GM12878 (cell line): ENCODE measurements at places on chromosomes 7 and 10.

DNA sequence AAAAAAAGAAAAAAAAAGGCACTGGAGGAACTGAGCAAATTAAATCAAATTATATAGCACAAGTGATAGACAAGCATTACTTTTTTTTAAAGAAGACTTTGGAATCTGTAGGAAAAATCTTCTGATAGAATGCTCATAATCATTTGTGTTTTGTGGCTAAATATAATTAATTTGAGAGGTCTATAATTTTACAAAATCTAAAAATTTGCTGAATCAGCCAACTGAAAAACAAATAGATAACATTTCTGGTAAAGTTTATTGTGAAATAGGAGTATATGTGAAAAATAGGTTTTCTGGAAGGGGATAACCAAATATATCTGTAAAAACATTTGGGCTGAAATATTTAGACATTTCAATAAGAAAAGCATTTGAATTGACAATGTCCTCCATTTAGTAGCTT, 844.9 kb upstream of the COBL start:
- no peak for DNase-seq

DNA sequence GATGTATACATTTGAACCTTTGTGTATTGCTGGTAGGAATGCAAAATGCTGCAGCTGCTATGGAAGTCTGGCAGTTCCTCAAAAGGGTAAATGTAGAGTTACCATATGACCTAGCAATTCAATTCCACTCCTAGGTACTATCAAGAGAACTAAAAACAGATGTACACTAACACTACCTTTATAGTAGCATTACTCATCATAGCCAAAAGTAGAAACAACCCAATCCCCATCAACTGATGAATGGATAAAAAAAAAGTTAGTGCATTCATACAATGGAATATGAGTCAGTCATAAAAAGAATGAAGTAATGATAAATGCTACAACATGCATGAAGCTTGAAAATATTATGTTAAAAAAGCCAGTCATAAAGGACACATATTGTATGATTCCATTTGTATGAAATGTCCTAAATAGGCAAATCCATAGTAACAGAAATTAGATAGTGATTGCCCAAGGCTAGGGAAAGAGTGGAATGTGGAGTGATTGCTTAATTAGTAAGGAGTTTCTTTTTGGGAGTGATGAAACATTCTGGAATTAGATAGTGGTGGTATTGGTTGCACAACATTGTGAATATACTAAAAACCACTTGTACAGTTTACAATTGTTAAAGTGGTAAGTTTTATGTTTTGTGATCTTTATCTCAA, 96.4 kb upstream of the AOAH start:
- no peak for DNase-seq

DNA sequence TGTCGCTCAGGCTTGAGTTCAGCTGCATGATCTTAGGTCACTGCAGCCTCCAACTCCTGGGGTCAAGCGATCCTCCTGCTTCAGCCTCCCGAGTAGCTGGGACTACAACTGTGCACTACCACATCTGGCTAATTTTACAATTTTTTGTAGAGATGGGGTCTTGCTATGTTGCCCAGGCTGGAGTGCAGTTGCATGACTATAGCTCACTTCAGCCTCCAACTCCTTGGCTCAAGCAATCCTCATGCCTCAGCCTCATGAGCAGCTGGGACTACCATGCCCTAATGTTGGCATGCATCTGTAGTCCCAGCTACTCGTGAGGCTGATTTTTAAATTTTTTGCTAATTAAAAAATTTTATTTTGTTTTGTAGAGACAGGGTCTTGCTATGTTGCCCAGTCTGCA, 101.9 kb upstream of the NPTX2 start:
- no peak for DNase-seq

DNA sequence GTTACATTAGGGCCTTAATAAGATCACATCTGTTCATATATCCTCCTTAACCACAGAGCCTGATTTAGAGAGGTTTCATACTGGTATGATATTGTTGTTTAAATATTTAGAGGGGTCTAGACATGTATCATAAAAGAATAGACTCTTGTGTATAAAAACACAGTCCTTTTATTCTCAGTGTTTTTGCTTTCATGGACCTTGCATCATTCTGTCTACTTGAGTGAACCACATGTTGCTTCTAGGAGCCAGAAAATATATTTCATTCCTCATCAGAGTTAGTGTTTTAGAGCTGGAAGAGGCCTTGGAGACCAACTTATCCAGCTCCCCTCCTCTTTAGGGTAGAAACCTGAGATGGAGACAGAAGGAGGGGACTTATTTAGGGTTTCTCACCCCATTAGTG, 312.8 kb downstream of the LRMDA start:
- no peak for DNase-seq

GRCh38 chr10:122078326-122078725, 89.4 kb downstream of the TACC2 start:
- DNase-seq = no peak

DNA sequence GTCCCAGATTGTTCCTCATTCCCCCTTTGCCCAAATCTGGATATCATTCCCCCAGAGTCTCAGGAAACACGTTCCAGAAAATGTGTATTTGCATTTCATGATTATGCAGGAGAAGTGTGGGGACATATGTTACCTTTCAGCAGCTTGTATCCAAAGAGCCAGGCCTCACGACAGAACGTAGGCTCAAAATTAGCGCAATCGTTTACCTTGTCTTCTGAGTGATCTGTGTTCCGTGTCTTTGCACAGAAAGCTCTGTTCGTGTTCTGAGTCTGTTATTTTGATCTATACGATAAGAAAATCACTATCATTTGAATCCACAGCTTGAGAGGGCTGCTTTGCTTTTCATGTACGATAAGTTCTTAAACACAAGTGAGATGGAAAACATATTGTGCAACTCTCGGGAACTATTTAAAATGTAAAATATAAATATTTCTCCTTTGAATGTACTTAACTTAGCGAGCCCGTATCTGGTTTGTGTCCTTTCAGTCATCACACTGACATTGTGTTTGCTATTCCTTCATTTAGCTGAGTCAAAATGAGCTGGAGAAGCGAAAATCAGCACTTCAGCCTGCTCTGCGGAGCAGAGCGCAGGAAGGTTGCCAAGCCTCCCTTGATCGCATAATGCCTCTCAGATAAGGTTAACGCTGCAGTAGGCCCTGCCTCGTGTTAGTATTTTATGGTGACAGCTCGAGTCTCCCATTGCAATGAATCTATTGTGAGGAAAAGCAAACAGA, 80.2 kb upstream of the CACNB2 start:
- no peak for DNase-seq

DNA sequence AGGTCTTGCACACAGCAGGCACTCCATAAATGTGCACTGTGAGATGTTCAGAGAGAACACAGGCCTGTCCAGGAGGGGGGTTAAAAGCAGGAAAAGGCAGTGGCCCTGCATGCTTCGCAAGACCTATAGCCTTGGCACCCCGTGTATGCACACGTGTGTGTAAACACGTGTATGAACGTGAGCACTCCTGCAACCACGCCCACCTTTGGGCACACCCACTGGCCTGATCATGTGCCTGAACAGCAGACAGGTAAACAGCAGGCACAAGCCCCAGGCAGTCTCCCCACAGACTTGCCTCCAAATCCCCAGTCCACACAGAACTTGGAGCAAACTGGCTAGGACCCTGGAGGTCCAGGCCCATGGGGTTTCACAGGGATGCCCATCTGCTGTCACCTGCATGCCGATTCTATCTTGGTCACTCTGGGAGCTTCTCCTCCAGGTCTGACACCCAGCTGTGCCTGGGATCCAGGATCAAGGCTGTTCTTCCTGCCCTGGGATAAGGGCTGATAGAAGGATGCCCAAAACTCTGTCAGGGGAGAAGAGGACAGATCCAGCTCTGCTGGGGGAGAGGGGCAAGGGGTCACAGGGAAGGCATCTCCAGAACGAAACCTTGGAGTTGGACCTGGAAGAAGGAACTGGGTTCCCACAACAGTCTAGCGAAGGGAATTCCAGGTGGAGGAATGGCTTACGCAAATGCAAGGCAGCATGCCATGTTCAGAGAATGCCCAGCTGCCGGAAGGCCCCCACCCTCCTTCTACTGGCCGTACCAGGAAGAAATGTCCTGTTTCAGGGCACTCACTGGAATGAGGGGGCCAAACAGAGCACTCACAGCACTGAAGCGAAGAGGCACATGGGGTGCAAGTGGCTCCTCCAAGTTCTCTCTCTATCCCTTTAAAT, 14.3 kb upstream of the ZMIZ1 start:
- DNase-seq = no peak

GRCh38 chr10:1731592-1731991, 5.7 kb downstream of the ADARB2 start:
- DNase-seq = no peak

GRCh38 chr10:32938554-32939061, 19.4 kb downstream of the ITGB1 start:
- DNase-seq = no peak

DNA sequence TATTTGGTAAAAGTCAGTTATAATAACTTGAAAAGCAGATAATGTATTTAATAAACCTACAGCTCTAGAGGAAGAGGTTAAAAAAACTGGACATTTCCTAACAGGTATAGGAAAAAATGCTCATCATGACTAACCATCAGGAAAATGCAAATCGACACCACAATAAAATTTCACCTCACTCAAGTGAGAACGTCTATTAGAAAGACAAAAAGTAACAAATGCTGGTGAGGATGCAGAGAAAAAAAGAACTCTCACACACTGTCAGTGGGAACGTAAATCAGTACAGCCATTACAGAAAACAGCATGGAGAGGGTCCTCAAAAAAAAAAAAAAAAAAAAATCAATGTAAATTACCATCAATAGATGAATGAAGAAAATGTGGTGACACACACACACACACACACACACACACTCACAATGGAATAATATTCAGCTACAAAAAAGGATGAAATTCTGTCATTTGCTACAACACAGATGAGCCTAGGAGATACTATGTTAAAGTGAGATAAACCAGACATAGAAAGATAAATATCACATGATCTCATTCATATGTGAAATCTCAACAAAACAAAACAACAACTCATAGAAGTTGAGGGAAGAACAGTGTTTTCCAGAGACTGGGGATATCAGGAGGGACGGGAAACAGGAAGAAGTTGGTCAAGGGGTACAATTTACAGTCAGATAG, 20.1 kb downstream of the EPC1 start:
- no peak for DNase-seq

- no peak for DNase-seq
Observed at GRCh38 chr7:143388491-143389101, 7.5 kb downstream of the ZYX start.

DNA sequence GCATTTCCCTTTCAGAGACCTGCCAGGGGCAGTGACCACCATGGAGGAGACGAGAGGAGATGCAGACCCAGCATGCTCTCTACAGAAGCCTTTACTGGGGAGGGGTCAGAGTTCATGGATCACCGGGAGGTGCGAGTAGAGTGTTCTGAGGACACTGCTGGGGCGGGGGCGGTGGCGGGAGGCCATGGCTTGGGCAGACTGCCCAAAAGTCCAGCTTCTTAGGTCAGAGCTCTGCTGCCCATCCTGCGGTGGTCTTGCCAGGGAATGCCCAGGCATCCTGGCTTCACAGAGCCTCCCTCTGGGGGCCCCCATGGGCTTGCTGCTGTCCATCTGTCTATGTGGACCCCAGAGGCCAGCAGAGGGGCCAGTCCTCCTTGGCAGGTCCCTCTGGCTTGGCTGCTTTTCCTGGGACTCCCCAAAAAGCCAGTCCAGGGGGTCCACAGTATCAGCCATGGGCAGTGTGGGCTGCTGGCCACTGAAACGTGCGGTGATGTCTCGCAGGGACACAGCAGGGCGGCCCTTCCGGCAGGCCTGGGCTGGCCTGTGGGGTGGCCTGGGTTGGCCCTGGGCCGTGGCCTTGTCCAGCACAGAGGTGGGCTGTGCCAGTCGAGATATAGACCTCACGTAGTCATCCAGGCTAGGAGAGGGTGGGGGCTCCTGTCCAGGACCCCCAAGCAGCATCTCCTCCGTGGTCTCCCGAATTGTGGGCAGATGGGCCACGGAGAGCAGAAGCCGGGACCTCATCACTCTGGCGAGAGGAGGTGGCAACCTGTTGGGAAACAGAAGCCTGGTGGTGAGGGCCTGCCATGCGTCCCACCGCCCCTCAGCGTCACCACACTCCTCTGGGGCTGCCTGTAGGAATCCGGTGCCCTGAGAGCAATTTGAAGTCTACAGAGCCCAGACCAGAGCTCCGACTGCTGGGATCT, 1.1 kb downstream of the DEPP1 start:
- DNase-seq = no peak

GRCh38 chr10:100522945-100523344, 3.3 kb upstream of the SEC31B start:
- DNase-seq = no peak
